ENCODE measurements at places on chromosomes 7 and 10. TPM values are rescaled to one million over a fixed set of nuclear protein-coding genes. Genes with fewer than 3 reads are reported as not detected.

GRCh38 chr10:7887174-7887816 is 69.0 kb downstream of the TAF3 start:
- no peak for DNase-seq

- DNase-seq = no peak
Measured at GRCh38 chr10:30396698-30397097, 37.3 kb upstream of the MAP3K8 start.

GRCh38 chr7:29154076-29154475 is 7.7 kb upstream of the CPVL start:
- no peak for DNase-seq

GRCh38 chr7:67765481-67766175 is 769.0 kb downstream of the TYW1 start:
- no peak for DNase-seq

DNA sequence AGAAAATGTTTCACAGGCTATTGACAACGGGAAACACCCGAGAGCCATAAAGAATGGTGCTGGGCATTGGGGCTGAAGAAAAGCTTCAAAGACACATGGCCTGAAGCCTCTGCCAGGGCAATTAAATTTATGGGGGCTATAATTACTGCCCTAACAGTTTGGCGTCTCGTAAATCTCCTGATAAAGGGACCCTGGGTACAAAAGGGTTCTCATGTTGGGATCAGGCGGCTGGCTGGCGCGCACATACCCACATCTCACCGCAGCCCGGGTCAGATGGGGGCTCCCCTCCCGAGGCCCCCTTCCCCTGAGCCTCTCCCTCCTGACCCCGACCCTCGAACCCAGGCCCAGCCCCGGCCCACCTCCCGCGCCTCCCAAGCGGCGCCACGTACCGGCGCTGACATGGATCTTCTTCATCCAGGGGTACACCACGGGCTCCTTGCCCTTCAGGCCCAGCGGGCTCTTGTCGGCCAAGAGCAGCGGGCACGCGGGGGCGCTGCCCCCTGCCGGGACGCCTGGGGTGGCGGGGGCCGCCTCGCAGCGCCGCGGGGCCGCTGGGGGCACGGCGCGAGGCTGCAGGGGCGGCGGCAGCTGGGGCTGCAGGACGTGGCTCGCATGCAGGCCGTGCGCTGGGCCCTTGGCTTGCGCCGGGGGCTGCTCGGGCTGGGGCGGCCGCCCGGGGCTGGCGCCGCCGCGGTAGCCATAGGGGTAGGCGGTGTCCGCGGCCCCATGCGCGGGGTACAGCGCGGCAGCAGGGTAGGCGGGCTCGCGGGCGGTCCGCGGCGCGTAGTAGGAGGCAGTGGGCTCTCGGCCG is 623 bp downstream of the HOXA4 start:
- no peak for DNase-seq

- DNase-seq = no peak
Measured at GRCh38 chr7:115479448-115479847, 551.1 kb downstream of the TFEC start.

DNA sequence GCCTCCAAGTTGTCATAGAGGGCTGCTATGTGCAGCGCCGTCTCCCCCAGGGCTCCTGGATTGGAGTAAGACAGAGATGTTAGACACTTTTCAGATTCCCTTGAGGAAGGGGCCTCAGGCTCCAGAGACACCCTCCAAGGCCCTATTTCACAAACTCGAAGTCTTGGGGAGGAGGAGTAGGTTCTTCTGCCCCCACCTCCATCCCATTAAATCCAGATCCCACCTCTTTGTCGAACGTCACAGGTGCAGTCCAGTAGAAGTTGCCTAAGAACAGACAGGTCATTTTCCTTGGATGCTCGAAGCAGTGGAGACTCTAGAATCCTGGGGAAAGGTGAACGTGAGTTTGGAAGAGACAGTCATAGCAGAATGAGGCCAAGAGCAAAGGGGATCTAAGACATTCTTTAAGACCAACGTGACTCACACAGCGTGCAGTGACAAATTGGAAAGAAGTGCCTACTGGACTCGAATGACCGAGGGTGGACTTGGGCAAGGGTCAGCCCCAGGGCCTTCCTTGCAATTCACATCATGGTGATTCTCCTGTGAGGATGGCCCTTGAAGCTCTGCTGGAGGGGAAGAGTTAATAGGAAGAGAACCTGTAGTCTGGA is 3.3 kb downstream of the TRPV5 start:
- DNase-seq = no peak

GRCh38 chr7:18429547-18429946 is 66.0 kb upstream of the HDAC9 start:
- no peak for DNase-seq

- no peak for DNase-seq
Measured at GRCh38 chr10:74500816-74501215, 325.6 kb upstream of the KAT6B start.

GRCh38 chr7:146004805-146005204 is 111.8 kb upstream of the CNTNAP2 start:
- no peak for DNase-seq

- no peak for DNase-seq
Measured at GRCh38 chr10:128573281-128573845, 447.1 kb upstream of the MKI67 start.

GRCh38 chr10:124626759-124627380 is 117.3 kb downstream of the FAM53B start:
- no peak for DNase-seq

GRCh38 chr7:27840760-27841364 is 100.9 kb downstream of the TAX1BP1 start:
- no peak for DNase-seq

- no peak for DNase-seq
Measured at GRCh38 chr10:69826789-69827554, 25.3 kb downstream of the COL13A1 start.

DNA sequence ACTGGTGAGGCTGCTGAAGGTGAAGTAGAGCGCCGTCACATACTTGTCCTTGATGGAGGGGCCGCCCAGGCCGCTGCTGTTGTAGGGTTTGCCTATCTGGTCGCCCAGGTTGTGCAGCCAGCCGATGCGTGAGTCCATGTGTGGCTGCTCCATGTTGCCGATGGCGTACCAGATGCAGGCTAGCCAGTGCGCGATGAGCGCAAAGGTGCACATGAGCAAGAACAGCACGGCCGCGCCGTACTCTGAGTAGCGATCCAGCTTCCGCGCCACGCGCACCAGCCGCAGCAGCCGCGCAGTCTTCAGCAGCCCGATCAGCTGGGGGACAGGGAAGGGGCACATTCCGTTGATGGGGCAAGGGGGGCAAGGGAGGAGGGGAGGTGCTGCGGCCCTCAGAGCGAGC is 26.6 kb downstream of the KCNH2 start:
- DNase-seq = no peak

DNA sequence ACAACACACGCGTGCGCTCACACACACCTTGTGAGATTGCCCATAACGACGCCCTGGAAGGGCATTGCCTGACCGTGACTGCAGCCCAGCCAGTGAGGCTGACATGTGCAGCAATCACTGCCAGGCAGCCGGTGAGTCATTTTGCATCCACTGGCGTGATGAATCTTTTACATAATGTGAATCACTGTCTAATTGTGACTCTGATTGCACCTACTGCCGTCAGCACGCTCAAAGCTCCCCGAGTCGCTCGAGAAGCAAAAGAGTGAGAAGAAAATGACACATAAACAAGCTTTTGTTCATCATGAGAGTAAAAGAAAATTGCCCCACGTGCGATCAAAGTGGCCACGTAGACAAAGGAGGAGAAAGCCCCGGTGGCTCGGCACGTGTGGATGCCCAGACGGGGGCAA is 117.4 kb upstream of the PFKP start:
- no peak for DNase-seq

- DNase-seq = no peak
Measured at GRCh38 chr7:101411508-101411874, 48.8 kb downstream of the COL26A1 start.

DNA sequence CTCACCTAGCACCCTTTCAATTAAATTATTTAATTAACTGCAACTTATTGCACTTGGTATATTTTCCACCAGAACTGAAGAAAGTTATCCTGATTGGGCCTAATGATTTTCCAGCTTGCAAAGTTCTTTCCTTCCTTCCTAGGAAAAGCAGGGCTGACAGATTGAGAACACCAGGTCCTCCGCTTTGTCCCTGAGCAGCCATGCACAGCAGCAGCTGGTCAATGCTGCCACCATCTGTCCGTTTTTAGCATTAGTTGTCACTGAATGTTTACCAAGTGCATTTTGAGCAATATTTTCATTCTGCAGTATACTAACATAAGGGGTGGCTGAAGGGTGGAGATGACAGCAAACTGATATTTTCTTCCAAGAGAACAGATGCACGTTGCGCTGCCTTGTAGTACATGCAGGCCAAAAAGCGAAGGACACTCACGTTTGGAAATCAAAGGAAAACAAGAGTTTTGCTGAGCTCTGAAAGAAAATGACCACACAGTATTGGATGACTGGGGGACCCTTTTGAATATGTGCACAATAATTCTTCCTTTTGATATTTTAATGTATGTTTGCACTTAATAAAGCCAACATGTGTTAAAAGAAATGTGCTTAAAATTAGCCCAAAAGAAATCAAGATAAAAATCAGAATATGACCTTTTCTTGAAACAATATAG is 248.8 kb upstream of the PTN start:
- no peak for DNase-seq

DNA sequence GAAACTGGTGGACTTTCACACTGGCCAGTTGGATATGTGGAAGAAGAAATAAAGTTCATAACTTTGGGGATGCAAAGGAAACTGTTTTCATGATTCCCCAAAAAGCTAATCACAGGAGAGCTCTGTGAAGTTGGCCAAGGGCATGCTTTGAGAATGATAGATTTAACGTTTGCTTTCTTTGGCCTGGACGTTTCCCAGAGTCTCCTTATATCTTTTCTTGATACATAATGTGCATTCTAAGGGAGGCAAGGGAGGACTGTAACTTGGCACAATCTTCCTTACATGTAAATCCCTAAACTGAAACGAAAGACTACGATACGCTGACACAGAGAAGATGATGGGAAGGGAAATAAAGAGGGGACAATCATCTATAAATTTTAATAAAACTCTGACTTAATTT is 176.5 kb upstream of the INHBA start:
- no peak for DNase-seq

DNA sequence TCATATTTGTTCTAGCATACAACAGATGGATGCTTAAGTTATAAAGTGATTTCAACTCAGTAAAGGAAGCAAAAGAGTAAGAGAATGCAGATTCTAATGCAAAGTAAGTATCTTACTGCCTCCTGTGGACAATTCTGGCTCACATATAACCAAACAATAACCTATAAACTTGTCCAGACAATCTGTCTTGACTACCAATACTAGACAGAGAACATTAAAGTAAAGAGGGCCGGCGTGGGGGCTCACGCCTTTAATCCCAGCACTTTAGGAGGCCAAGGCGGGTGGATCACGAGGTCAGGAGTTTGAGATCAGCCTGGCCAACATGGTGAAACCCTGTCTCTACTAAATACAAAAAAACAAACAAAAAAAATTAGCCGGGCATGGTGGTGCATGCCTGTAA is 329.3 kb downstream of the CACNA2D1 start:
- DNase-seq = no peak

- DNase-seq = peak; percentile 76
Measured at GRCh38 chr10:22570733-22571430, 143.5 kb downstream of the PIP4K2A start.

DNA sequence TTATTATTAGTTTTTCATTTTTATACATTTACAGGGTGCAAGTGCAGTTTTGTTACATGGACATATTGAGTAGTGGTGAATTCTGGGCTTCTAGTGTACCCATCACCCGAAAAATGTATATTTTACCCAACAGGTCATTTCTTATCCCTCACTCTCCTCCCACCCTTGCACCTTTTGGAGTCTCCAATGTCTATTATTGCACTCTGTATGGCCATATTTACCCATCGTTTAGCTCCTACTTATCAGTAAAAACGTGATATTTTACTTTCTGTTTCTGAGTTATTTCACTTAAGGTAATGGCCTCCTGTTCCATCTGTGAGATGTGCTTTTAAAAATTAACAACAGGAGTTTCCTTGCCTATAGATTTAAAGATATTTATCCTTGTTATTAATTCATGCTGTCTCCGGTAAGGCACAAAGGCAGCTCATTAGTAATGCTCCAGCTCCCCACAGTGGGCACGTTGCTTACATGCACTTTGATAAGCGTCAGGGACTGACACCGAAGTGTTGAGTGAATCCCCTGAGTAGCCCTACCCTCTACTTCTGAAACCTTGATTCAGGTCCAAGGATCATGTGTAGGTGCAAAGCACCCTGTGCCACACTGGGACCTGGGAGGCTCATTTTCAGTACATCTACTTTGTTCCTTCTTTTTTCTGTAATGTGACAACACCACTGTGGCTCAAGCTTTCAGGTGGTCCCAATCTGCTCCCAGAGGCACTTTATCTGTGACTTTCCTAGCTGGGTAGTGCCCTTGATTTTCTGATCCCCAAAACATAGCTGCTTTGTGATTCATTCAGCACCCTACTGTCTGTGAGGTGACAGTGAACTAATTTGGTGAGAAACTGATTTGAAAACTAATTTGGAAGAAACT is 27.3 kb downstream of the HYAL4 start:
- no peak for DNase-seq

- DNase-seq = no peak
Measured at GRCh38 chr7:113202284-113202683, 83.9 kb upstream of the SMIM30 start.

- DNase-seq = no peak
Measured at GRCh38 chr10:96935810-96936209, 103.7 kb downstream of the LCOR start.

DNA sequence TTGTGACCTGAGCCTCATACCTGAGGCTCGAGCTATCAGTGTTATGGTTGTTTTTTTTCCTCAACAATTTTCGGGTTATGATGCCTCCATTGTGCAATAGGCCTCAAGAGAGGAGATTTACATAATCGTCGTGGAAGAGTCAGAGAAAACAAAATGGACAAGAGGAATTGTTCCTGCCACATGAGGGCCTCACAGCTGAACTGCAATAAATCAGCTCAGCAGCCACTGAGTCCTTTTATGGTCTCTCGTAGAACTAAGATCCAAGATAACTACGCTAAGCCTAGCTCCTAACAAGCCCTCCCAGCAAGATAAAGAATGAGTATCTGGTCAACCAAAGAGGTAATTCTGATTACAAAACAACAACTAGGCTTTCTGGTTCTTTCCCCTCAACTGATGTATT is 336.8 kb downstream of the WDR11 start:
- no peak for DNase-seq

DNA sequence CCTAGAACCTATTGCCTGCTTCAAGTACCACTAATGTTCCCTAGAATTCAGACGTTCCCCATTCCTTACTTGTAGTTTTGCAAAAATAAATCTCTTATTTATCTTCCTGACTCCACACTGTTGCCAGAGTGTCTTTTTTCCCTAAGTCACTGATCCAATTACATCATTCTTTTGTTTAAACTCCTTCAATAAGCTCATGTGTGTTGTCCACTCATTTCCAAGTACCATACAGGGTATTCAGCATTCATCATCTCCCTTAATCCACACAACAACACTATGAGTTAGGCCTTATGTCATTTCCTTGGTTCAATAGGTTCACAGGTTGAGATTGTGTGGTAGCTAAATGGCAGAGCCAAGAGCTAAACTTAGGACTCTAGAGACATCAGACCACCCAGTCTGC is 119.9 kb upstream of the RHOBTB1 start:
- DNase-seq = no peak

- DNase-seq = no peak
Measured at GRCh38 chr7:103668279-103668941, 222.4 kb upstream of the SLC26A5 start.

Gene OPALIN
- not detected for total RNA-seq

Gene FGFR2
- total RNA-seq = not detected

Gene PKD1L1
- 0.38 TPM for total RNA-seq

Gene SPDYE8
- total RNA-seq = not detected

Gene FAM24A
- not detected for total RNA-seq

Gene HOXA5
- total RNA-seq = 0.29 TPM

Gene OR2A12
- not detected for total RNA-seq

Gene PLA2G12B
- total RNA-seq = not detected

Gene COL26A1
- not detected for total RNA-seq

Measured in natural killer cell (primary cell).